ENCODE measurements at places on chromosomes 7 and 10.

GRCh38 chr7:44283381-44284211 is 41.8 kb downstream of the CAMK2B start:
- DNase-seq, result no peak

GRCh38 chr7:130420943-130421578 is 19.8 kb downstream of the CEP41 start:
- no peak for DNase-seq

DNA sequence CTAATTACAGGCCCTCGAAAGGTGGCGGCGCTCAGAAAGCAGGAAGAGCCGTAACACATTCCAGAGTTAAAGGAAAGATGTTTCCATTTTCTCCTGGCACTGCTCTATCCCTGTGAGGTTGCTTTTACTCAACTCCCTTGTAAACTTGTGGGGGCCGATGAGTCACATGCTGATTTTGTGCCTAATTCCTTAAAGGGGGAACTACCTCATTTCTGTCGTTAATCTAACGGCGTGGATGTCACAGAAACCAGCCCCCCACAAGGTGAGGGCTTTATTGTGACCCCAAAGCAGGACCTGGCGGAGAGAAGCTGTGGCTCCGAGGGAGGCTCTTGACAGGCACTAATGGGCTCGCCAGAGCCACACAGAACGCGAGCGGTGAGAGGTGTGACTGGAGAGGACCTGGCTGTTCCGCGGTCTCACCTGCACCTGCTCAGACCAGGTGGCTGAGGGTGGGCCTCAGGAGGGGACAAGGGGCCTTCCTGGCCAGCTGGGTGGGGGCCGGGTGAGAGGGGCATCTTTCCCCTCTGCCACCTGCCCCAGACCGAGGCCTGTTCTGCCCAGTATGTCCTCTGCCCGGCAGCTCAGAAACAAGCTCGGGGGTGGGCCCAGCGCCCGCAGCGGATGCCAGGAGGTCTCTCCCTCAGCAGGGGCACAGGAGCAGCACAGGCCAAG is 50.9 kb downstream of the CALML3 start:
- DNase-seq, result no peak

- DNase-seq, result no peak
Observed at GRCh38 chr10:103062854-103063590, 130.1 kb downstream of the NT5C2 start.

DNA sequence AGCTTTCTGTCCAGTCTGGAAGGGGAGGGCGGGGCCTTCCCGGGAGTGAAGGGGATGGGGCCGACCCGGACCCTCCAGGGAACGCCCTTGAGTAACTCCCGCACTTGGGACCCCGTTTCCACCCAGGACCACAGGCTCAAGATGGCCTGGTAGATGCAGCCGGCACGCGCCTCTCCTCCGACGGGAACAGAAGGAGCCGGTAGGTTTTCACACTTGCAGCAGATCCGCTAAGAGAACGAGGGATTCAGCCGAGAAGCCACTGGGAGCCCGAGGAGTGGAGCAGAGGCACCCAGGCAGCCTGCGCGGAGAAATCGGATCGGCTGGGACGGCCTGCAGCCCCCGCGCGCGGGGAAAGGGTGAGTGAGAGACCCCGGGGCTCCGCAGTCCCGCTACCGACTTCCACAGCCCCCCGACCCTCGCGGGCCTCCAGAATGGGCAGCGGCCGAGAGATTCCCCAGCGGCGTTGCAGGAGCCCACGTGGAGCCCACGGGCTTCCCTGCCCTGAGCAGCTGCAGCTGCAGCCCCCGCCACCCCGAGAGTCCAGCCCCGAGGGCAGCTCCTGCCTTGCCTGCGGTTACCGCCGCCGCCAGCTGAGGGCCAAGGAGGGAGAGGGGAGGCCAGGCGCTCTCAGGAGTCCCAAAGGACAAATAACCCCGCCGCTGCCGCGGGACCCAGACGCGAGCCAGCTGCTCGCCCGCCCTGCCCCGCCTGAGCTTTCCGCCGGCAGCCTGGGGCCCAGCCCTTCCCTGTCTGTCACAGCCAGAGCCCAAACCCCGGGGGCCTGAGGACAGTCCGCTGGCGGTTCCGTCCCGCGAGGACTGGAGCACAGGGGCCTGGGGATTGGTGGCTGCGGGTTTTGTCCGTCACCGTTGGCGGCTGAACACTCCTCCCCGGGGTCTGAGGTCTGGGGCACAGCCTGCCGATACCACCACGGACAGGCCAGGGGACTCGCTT is 21.8 kb downstream of the IFT22 start:
- DNase-seq, result no peak

DNA sequence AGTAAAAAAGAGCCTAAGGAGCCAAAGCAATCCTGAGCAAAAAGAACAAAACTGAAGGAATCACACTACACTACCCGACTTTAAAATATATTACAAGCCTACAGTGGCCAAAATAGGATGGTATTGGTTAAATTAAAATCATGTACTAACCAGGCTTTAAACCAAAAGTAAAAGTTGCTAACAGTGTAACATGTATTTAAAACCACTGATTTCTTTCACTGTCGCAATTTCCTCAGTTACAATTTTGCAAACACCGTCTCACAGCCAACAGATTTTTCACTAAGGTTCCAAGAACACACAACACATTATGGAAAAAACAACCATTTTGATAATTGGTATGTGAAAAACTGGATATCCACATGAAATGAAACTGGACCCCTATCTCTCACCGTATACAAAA is 74.0 kb downstream of the JMJD1C start:
- no peak for DNase-seq

DNA sequence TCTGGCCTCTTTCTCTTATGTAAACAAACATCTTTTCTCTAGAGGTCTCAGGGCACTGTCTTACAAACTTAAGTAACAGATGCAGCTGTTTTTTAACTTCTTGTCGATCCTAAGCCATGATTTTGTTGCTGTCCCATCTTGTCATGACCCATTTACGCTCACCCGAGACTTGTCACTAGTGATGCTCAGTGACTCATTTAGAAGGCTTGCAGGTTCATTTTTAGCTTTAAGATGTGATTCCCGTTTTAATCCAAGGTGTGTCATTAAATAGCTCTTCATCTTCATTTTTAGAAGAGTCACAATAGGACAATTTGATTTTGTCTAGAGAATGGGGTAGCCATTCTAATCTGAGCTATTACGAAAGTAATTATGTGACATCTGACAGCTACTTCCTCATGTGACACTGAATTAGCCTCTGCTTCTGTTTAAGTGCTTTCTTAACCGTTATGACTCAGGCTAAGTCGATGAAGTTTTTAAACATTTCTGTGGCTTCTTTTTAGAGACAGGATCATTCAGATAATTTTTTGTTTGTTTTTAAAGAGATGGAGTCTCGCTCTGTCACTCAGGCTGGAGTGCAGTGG is 42.7 kb downstream of the SPDYE5 start:
- no peak for DNase-seq

GRCh38 chr7:113373863-113374262 is 255.5 kb upstream of the SMIM30 start:
- DNase-seq, result no peak

DNA sequence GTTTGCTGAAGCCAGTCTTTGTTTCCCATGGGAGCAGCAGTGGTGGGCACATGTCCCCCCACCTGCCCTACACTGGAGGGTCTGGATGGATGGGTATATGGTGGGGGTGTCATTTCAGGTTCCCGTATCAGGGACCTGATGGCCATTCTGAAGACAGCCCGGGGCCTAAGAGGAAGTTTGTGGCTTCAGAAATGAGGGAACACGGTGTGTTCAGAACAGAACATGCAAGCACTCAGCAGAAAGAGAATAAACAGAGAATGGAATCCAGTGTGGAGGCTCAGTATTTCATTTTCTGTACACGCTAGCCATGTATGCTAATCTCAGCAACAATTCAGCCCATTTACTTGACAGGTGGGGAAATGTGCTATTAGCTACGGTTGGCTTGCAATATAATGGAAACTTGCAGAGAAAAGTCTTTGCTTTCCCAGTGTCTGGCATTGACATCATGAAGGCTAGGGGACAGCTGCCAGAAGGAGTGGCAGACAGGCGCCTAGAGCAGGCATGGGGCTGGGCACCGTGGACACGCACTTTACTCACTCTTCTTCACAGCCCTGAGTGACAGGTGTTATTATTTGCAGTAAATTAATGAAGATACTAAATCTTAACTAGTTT is 98.6 kb downstream of the ELMO1 start:
- no peak for DNase-seq

DNA sequence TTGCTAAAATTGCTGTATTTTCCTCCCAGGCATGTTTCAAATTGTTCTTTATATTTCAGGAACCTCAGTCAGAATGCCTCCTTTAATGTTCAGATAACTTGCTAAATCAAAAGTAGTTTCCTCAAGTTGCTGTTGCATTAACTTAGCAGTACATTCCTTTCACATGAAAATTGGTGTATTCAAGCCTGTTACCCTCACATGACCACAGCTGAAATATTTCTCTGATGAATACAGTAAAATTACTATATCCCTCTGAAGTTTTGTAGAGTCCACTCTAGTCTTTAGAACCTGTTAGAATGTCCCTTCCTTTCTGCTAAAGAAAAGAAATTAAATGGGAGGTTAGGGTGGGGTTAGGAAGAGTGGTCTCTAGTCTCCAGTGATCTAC is 24.5 kb upstream of the C1GALT1 start:
- DNase-seq, result no peak

DNA sequence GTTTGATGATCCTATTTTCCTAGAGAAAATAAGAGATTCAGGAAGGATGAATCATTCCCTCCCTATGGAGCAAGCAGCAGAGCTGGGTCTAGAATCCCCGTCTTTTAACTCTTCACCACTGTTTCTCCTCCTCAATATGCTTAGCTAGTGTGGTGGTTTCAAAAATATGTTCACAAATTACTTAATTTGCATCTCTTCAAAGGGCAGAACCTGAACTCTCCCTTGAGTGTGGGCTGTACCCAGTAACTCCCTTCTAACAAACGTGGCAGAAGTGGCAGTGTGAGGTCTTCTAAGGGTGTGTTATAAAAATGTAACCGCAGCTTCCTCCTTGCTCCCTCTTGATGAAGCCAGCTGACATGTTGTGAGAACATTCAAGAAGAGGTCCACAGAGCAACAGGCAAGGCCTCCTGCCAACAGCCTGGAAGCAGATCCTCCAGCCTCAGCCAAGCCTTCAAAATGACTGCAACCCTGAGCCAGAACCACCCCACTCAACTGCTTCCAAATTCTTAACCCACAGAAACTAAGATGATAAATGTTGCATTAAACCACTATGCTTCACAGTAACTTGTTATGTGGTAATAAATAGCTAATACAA is 36.6 kb downstream of the SRPK2 start:
- DNase-seq, result no peak

- DNase-seq, result no peak
Observed at GRCh38 chr7:84705706-84706105, 481.1 kb downstream of the SEMA3D start.

DNA sequence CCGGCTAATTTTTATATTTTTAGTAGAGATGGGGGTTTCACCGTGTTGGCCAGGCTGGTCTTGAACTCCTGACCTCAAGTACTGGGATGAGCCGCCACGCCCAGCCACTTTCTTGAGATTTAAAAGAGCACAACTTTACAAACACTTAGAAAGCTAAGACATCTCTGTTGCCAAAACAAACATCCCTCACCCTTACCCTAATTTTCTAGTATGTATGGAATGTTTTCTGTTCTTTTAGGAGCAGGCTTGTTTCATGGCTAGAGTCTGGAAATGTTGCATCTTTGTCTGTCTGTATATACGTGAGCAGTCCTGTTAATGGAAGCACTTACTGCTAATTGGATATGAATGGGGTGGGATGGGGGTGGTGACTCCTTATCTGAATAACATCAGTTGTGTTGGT is 2.9 kb downstream of the OLAH start:
- DNase-seq, result no peak

- no peak for DNase-seq
Observed at GRCh38 chr7:1586126-1586826, 16.4 kb upstream of the PSMG3 start.

GRCh38 chr10:80265740-80266512 is 23.5 kb downstream of the MAT1A start:
- DNase-seq, result no peak

GRCh38 chr7:10022480-10022879 is 951.2 kb upstream of the PHF14 start:
- DNase-seq, result no peak

GRCh38 chr10:123766761-123767160 is 100.6 kb downstream of the GPR26 start:
- no peak for DNase-seq

DNA sequence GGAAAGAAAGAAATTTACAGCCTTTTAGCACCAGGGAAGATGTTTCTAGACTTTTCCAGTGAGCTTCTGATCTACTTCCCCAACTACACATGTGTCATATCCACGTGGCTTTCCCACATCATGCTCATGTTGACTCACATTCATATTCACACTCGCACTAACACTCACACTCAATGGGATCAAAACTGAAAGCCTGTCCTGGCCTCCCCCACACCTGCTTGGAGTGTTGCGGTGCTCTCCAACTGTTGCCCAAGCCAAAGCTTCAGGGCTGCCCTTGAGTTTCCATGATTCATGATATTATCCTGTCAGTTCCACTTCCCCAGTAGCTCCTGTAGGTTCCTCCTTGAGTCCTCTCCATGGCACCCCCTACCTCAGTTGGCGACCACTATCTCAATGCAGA is 444.4 kb downstream of the GATA3 start:
- DNase-seq, result no peak

- no peak for DNase-seq
Observed at GRCh38 chr10:78691301-78692030, 377.3 kb upstream of the ZMIZ1 start.
